Esophagus squamous epithelium (tissue), 5 donors: ENCODE measurements at places on chromosomes 2 and 18.
A peak's percentile ranks its signal among the peaks of the same experiment; 100 is the strongest.

DNA sequence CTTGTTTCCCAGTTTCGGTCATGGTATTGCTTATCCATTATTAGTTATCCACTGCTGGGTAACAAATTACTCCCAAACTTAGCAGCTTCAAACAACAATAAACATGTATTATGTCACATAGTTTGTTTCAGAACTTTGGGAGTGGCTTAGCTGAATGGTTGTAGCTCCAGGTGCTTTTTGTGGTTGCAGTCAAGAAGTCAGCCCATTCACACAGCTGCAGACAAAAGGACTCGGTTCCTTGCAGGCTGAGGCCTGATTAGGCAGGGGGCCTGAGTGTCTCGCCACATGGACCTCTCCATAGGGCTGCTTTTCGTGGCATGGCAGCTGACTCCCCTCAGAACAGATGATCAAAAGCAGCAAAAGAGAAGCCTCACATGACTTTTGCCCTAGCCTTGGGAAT lies 58.2 kb upstream of the ITGA4 start:
- no peaks in the 10 kb centered on the region for H3K27me3 ChIP-seq
- H3K27ac ChIP-seq, result no peak overlapping the region
- H3K36me3 ChIP-seq, result no peaks in the 10 kb centered on the region
- no peaks in the 10 kb centered on the region for H3K4me1 ChIP-seq
- DNase-seq, result no peak

GRCh38 chr2:27772804-27773203 lies 1.3 kb downstream of the MRPL33 start:
- DNase-seq, result no peak
- H3K4me3 ChIP-seq, result peak overlapping the region; percentile 98
- H3K27ac ChIP-seq, result peak overlapping the region; percentile 94
- H3K27me3 ChIP-seq, result peaks cover 4% of the 10 kb centered on the region

GRCh38 chr2:173109253-173110188 lies 33.9 kb downstream of the MAP3K20 start:
- no peaks in the 10 kb centered on the region for H3K36me3 ChIP-seq
- H3K27me3 ChIP-seq, result no peaks in the 10 kb centered on the region
- no peak for DNase-seq
- H3K4me3 ChIP-seq, result no peak overlapping the region

DNA sequence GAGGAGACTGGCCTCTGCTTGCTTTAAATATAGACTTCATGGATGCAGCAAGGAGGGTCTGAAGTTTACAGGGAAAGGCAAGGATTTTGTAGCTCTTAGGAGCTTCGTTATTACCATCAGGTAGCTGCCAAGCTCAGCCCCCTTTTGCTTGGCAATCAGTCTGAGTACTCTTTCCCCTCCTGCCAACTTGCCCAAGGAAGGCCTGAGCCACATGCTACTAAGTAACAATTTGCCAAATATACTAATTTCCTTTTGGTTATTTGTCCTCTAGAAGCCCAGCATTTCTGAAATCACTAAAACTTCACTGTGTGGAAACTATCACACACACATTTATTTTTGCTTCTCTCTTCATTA lies 85.5 kb upstream of the ITPRID2 start:
- H3K27me3 ChIP-seq, result no peaks in the 10 kb centered on the region
- no peak overlapping the region for H3K4me3 ChIP-seq
- DNase-seq, result no peak

DNA sequence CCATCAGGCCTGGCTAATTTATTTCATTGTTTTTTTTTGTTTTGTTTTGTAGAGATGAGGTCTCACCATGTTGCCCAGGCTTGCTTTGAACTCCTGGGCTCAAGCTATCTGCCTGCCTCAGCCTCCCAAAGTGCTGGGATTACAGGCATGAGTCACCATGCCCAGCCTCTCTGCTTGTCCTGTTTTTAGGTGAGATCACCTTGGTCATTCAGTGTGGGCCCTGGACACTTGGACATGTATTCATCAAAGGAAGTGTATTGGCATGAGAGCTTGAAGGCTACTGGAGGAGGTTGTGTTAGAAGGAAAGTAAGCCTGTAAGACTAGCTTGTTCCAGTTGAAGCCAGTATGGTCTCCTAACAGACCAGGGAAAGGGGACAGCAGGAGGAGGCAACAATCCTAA lies 229.2 kb upstream of the RGPD4 start:
- no peaks in the 10 kb centered on the region for H3K4me1 ChIP-seq
- H3K4me3 ChIP-seq, result no peak overlapping the region
- no peaks in the 10 kb centered on the region for H3K27me3 ChIP-seq
- no peaks in the 10 kb centered on the region for H3K36me3 ChIP-seq

- no peak overlapping the region for H3K4me3 ChIP-seq
- H3K4me1 ChIP-seq, result no peaks in the 10 kb centered on the region
- no peaks in the 10 kb centered on the region for H3K36me3 ChIP-seq
- H3K27ac ChIP-seq, result no peak overlapping the region
- no peaks in the 10 kb centered on the region for H3K27me3 ChIP-seq
- DNase-seq, result no peak
These were observed 4.9 kb downstream of the SMC6 start for GRCh38 chr2:17748745-17749144.

- H3K27me3 ChIP-seq, result no peaks in the 10 kb centered on the region
- no peaks in the 10 kb centered on the region for H3K36me3 ChIP-seq
- no peak overlapping the region for H3K4me3 ChIP-seq
- H3K27ac ChIP-seq, result no peak overlapping the region
- no peak for DNase-seq
These were observed 72.6 kb downstream of the CTAGE1 start for GRCh38 chr18:22344908-22345670.

- no peak for DNase-seq
- no peaks in the 10 kb centered on the region for H3K36me3 ChIP-seq
- H3K4me1 ChIP-seq, result no peaks in the 10 kb centered on the region
These were observed 8.0 kb downstream of the TNFRSF11A start for GRCh38 chr18:62332964-62333695.

DNA sequence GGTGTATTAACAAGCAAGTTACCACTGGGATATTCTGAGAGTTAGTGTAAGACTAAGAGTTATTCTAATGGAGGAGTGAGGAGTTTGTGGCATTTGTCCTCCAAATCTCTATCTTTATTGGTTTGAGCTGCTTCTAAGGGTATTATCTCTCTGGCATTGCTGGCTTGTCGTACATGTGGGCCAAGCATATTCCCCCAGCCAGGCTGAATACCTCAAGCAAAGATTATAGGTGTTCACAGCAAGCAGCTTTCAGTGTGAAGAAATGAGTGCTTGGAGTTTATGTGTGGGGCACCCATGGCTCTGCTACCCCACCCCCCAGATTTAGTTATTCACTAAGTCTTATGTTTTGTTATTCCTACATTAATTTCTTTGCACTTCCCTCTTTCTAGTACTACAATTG lies 193.6 kb upstream of the FANCL start:
- no peak for DNase-seq
- no peaks in the 10 kb centered on the region for H3K4me1 ChIP-seq
- H3K27ac ChIP-seq, result no peak overlapping the region

GRCh38 chr2:99259465-99259864 lies 4.0 kb upstream of the LYG2 start:
- H3K4me3 ChIP-seq, result no peak overlapping the region
- H3K27ac ChIP-seq, result no peak overlapping the region
- H3K4me1 ChIP-seq, result no peaks in the 10 kb centered on the region
- H3K36me3 ChIP-seq, result no peaks in the 10 kb centered on the region
- no peak for DNase-seq

DNA sequence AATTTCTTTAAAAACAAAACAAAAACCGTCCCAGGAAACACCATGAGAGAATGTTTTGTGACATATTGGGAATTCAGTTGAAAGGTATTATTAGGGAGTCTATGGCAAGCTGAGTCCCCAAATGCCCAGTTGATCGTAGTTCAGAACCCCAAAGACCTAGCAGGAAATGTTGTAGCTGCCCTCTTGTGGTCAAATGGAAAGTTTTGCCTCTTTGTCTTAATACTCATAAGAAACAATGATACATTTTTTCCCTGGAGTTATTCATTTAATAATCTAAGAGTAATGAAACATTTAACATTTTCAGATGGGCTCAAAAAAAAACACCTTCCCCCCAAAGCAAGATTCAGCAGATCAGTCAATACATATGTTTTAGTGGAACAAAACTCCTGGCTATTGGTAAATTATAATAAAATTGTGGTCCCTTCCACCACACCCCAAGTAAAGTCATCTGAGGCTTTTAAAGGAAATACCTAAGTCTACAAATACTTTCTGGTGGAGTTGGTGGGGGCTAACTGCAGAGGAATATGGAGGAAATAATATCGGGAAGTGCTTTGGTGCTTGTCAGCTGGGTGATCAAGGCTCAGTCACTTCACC lies 37.8 kb upstream of the EFEMP1 start:
- H3K4me1 ChIP-seq, result peaks cover 6% of the 10 kb centered on the region
- no peak for DNase-seq
- H3K36me3 ChIP-seq, result no peaks in the 10 kb centered on the region

GRCh38 chr2:42096869-42097591 lies 49.2 kb downstream of the PKDCC start:
- no peak for DNase-seq
- no peaks in the 10 kb centered on the region for H3K27me3 ChIP-seq
- H3K36me3 ChIP-seq, result no peaks in the 10 kb centered on the region
- H3K27ac ChIP-seq, result no peak overlapping the region

DNA sequence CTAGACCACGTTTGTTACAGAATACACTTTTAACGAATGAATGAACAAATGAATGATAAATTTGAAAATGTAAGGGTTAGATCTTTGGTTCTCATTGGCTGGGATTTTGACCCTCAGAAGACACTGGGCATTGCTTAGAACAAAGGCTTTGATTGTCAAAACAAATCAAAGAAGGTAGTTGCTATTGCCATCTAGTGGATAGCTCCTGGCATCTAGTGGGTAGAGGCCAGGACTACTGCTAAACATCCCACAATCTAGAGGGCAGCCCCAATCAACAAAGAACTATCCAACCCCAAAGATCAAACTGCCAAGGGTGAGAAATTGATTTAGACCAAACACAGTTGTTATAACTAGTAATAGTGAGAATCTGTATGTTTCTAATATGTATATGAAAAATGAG lies 552.3 kb downstream of the KCNJ3 start:
- no peak overlapping the region for H3K27ac ChIP-seq
- H3K4me3 ChIP-seq, result no peak overlapping the region
- no peaks in the 10 kb centered on the region for H3K36me3 ChIP-seq
- no peaks in the 10 kb centered on the region for H3K27me3 ChIP-seq

GRCh38 chr2:68483011-68483410 lies 15.6 kb downstream of the APLF start:
- H3K27me3 ChIP-seq, result no peaks in the 10 kb centered on the region
- H3K4me3 ChIP-seq, result no peak overlapping the region
- H3K36me3 ChIP-seq, result no peaks in the 10 kb centered on the region
- DNase-seq, result no peak
- H3K4me1 ChIP-seq, result no peaks in the 10 kb centered on the region

DNA sequence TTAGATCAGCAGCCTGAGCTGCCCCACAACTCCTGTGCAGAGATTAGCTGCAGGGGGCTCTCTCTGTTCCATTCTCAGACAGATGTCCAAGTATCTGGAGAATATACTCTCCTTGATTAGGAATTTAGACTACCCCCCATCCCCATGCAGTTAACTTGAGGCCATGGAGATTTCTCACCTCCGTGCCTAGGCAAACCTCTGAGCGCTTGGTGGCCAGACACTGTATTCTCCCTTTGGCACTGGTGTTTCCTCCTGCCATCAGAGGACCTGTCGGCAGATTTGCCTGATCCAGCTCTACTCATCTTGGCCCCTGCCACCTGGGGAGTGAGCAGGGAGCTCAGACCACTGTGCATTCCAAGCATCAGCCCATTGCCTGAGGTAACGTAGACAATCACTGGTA lies 48.3 kb downstream of the ZNF804A start:
- H3K4me1 ChIP-seq, result no peaks in the 10 kb centered on the region
- H3K36me3 ChIP-seq, result no peaks in the 10 kb centered on the region
- no peak overlapping the region for H3K27ac ChIP-seq
- H3K27me3 ChIP-seq, result no peaks in the 10 kb centered on the region
- H3K4me3 ChIP-seq, result no peak overlapping the region

DNA sequence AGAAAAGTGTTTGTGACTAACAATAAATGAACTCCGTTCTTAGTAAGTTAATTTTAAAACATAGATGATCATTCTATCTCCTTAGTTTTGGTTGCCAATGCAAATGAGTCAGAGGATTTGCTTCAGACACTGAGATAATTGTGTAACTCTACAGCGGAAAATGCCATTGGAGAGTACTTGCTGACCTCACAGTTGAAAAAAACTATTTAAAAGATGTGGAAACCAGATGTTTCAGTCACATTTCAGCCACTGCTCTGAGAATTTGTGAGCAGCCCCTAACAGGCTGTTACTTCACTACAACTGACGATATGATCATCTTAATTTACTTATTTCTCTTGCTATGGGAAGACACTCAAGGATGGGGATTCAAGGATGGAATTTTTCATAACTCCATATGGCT lies at the start of gene TNFAIP6:
Gene TNFAIP6, plus strand, starts transcription at position 234 of the 400 bp plus-strand sequence. Its CDS starts 75 bp downstream, at position 309.
- H3K4me3 ChIP-seq, result no peak within 1 kb of the TSS
- H3K27me3 ChIP-seq, result no peaks in the 10 kb centered on the region
- no peaks in the 10 kb centered on the region for H3K4me1 ChIP-seq
- no peak within 1 kb of the TSS for H3K27ac ChIP-seq
- DNase-seq, result no peak
- H3K36me3 ChIP-seq, result no peaks in the 10 kb centered on the region

- H3K4me3 ChIP-seq, result no peak overlapping the region
- no peak overlapping the region for H3K27ac ChIP-seq
- H3K4me1 ChIP-seq, result no peaks in the 10 kb centered on the region
These were observed 446.0 kb upstream of the MEX3C start for GRCh38 chr18:51643483-51643882.

- DNase-seq, result no peak
- no peak overlapping the region for H3K4me3 ChIP-seq
- H3K27me3 ChIP-seq, result no peaks in the 10 kb centered on the region
- H3K4me1 ChIP-seq, result no peaks in the 10 kb centered on the region
- no peaks in the 10 kb centered on the region for H3K36me3 ChIP-seq
- no peak overlapping the region for H3K27ac ChIP-seq
These were observed 11.6 kb upstream of the SPTBN1 start for GRCh38 chr2:54444503-54444902.

DNA sequence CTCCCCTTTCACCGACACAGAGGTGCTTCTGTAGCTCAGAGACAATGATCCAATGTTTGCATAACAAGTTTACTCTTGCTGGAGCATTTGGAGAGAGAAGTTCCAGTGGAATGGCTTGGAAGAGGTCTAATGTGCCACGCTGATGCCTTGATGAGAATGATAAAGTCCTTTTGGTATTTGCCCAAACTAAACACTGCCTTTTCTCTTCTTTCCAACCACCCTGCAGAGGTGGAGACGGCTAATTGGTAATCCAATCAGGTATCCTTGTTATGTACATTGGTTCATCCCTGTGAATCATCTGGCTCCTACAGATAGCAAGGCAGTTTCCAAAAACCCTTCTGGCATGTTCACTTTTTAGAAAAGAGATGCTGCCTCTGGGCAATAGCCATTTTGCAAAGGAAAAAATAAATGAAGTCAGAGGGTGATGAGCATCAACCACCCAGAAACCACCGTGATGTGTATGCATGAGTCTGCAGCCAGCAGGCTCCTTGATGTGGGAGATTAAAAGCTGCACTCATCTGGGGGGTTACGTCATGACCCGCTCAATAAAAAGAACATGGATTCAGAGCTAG lies 40.6 kb downstream of the KIAA2012 start:
- no peaks in the 10 kb centered on the region for H3K36me3 ChIP-seq
- DNase-seq, result no peak
- no peak overlapping the region for H3K27ac ChIP-seq
- H3K4me3 ChIP-seq, result no peak overlapping the region
- H3K27me3 ChIP-seq, result no peaks in the 10 kb centered on the region
- peaks cover 31% of the 10 kb centered on the region for H3K4me1 ChIP-seq

- H3K27me3 ChIP-seq, result no peaks in the 10 kb centered on the region
- no peak overlapping the region for H3K27ac ChIP-seq
- peaks cover 5% of the 10 kb centered on the region for H3K4me1 ChIP-seq
- no peak overlapping the region for H3K4me3 ChIP-seq
These were observed 64.5 kb downstream of the PID1 start for GRCh38 chr2:229206548-229206947.
